Tibial nerve (tissue), 4 donors: ENCODE measurements at places on chromosomes 13 and 19. TPM values are rescaled to one million over a fixed set of nuclear protein-coding genes. Genes with fewer than 3 reads are reported as not detected.

DNA sequence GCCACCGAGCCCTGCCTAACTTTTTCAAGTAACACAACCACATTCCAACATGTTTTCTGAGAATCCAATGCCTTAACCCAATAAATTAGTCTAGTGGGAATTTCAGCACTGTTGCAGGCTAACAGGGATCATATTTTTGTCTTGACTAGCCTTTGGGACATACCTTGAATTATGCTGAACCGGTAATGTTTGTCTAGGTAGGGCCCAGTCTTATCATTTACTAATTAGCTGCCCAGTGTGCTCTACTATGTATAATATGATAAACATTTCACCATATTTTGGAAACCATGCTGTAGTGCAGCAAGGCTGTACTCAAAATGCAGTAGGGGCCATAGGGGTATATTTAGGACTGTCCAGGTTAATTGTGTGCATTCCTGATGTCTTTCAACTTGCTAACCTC, 3.3 kb upstream of the PDS5B start:
- DNase-seq, result no peak

DNA sequence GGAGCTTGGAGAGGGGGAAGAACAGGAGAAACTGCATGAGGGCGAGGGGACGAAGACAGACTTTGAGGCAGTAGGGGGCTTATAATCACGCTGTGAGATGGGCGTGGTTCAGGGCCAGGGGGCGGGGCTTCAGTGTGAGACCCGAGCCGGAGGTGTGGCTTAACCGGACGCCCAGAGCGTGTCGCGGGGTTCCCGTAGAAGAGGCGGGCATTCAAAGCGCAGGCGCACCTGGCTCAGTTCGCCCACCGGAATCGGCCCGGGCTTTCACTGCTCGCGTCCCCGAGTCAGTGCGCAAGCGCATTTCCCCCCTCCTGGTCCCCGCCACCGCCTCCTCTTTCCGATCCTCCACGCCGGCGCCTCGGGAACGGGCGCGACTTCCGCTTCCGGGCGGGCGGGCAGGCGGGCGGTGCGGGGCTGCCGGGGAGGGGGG, 225 bp upstream of the ZNF865 start:
- peak; percentile 90 for DNase-seq

GRCh38 chr19:49712397-49712859, 21.5 kb downstream of the CPT1C start:
- peak; percentile 14 for DNase-seq

GRCh38 chr19:4015705-4016402, 8.3 kb downstream of the PIAS4 start:
- no peak for DNase-seq

DNA sequence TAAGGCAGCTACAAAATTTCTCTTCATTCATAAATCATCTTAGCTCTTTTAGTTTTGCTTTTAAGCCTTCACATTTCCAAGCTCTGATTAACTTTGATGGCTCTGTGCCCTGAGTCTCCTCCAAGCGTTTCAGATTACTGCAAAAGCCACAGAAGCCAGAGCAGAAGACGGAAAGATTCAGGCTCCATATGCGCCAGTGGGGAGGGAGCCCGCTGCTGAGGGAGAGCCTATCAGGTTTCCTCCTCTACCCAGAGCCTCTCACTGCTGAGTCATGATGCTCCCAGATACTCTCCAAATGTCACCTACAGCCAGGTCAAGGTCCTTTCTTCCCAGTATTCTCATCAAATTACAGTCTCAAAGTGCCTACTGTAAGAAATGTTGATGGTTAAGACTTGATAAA, 193.6 kb downstream of the RAP2A start:
- DNase-seq, result no peak

- DNase-seq, result peak; percentile 55
Measured at GRCh38 chr19:36331353-36332228, 47.4 kb downstream of the ZFP14 start.

- no peak for DNase-seq
Measured at GRCh38 chr19:33064458-33064791, 263 bp downstream of the RHPN2 start.

GRCh38 chr13:45142440-45143345, 22.4 kb downstream of the GTF2F2 start:
- no peak for DNase-seq

DNA sequence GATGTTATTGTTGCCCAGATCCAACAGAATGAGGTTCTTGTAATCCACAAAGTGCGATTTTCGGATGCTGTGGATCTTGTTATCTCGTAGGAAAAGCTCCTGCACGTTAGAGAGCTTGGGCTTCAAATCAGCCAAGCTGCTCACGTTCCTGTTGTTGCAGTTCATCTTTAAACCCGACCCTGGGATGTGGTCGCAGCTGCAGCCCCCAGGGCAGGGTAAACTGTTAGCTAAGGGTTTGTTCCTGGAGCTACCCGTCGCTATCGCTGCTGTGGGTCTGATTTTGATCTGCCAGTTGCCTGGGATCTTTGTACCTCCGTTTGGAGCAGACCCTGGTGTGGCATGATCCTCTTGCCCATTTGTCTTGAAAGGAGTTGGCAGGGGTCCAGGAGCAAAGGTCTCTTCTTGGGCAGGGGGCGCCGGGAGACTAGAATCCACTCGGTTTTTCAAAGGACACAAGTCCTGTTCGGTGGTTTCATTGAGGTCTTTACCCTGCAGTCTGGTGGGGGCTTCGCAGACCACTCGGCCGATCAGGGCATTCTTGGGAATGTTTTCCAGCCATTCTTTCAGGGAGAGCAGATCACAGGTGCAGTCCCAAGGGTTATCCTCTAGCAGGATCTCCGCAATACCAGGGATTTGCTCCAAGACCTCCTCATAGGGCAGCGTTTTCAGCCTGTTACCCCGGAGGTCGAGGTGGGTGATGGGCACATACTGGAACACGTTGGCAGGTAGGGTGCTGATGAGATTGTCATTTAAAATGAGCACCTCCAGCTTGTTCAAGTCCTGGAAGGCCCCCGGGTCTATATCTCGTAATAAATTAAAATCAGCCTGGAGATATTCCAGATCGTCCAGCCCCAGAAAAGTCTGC, 1.8 kb downstream of the SLITRK1 start:
- no peak for DNase-seq

DNA sequence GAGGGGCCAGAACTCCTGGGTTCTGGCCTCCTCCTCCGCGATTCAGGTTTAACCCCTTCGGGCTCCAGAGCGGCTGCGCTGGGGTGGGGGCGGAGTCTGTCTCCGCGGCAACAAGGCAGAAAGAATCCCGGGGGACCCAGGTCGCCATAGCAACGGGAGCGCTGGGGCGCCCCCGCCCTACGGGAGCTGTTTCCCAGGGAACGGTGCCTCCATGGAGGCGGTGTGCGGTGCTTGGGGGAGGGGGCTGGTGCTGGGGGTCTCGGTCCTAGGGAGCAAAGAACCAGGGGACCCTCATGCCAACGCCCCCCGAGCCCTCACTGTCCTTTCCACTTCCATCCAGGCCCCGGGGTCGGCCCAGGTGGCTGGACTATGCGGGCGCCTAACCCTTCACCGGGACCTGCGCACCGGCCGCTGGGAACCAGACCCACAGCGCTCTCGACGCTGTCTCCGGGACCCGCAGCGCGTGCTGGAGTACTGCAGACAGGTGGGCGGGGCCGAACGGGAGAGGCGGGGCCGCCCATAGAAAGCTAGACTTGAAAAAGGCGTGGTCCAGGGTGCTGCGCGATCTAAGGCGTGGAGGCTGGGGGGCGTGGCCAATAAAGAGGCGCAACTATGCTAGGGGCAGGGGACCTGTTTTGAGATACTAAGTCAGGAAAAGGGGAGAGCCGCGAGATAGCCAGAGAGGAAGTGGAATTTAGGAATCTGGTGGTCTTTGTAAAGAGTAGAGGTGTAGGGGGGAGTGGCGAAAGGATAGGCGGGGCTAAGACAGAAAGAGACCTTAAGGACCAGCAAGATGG, 1.2 kb downstream of the APLP1 start:
- DNase-seq, result no peak

DNA sequence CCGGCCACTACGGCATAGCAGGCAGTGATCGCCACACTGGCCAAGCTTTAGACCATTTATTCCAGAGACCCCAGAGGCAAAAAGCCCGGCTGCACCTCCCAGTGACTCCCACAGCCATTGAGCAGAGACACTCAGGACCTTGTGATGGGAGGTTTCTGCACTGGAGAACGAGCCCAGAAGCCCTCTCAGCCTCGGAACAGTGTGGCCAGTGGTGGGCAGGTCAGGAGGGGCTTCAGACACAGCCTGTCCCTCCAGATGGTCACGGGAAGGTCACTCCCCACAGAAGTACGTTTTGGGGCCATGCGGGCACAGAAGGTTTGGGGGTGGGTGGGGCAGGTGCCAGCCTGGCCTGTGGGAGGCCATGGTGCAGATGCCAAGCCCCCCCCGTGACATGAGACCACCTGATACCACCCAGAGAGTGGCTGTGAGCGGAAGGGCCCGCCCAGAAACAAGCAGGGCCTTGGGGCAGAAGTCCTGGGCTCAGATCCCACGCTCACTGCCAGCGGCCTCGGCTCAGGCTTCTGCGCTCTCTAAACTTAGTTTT, 599 bp upstream of the F10 start:
- DNase-seq, result no peak

DNA sequence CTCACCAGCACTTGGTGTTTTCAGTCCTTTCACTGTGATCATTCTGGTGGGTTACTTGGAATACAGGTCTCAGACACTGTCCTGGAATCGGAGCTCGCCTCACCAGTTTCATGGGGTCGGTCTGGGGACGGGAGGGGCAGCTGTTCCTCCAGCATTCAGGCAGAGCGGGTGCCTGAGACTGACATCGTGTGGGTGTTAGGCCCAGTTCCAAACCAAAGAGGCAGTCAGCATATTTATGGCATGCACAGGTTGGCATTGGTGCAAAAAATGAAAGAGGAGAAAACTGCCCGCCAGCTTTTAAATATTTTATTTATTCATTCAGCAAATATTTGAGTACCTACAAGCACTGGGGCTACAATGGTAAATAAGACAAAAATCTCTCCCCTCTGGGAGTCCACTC, 20.1 kb downstream of the PLEKHF1 start:
- DNase-seq, result no peak

DNA sequence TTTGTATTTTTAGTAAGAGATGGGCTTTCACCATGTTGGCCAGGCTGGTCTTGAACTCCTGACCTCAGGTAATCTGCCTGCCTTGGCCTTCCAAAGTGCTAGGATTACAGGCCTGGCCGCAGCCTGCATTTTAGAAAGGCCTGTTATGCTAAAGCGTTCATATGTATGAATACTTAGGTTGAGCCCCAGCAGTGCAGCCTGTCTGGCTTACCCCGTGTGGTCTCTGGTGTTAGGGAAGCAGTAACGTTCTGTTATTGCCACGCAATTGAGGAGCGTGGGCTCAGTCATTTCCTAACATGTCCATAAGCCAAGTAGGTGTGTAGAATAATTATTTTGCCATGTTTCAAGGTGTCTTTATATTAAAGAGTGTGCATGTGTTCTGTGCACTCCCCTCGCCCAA, 14.3 kb downstream of the HNRNPM start:
- no peak for DNase-seq

- no peak for DNase-seq
Measured at GRCh38 chr13:19795956-19796355, 13.2 kb upstream of the PSPC1 start.

- no peak for DNase-seq
Measured at GRCh38 chr13:106867249-106867648, 299.3 kb upstream of the ARGLU1 start.

- DNase-seq, result no peak
Measured at GRCh38 chr13:52096748-52097147, 32.1 kb downstream of the NEK5 start.

GRCh38 chr13:23288995-23289394, 108.2 kb downstream of the SGCG start:
- no peak for DNase-seq

GRCh38 chr19:4057931-4058692, 8.6 kb downstream of the ZBTB7A start:
- DNase-seq, result peak; percentile 80

- peak; percentile 83 for DNase-seq
Measured at GRCh38 chr19:13053761-13054625, 48.7 kb downstream of the LYL1 start.

GRCh38 chr19:41430922-41431321, 3.7 kb upstream of the B3GNT8 start:
- no peak for DNase-seq

GRCh38 chr19:6022570-6023064, 44.7 kb upstream of the RANBP3 start:
- no peak for DNase-seq

DNA sequence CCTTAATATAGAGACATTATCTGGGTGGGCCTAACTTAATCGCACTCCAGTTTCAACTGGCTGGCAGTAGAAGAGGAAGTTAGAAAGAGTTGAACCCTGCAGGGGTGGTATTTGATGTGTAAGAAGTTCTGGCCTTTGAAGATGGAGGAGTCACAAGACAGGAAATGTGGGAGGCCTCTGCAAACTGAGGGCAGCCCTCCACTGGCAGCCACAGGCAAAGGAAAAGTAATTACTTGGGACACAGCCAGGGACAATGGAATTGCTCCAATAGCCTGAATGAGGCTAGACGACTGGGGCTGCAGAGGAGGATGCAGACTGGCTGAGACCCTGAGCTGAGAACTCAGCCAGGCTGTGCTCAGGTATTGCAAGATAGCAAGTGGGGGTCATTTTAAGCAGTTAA, 703.3 kb upstream of the ARGLU1 start:
- no peak for DNase-seq

DNA sequence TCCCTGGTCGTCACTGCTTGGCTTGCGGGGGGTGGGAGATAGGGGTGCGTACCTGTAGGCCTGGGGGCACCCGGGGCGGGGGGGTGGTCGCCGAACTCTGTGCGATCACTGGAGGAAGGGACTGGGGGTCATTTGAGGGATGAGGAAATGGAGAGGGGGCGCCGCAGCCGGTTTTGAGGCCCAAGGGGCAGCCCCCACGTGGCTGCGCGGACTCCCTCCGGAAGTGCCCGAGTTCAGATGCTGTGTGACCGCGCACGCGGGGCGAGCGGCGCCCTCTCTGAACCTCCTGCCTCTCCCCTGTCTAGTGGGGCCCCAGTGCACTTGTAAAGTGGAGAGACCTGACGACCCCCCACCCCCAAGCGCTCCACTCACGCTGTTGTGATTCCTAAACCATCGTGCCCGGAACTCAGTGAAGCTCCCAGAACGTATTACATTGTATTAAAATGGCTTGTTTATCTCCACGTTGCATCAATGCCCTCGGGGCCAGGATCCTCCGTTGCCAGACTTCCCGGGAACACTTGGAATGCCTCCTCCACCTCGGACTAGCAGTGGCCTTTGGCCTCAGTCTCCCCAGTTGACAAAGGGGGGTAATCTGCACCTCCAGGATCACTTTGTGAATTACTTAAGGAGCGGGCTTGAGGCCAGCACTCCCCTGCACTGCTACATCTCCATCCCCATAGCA, 3.0 kb upstream of the NANOS3 start:
- no peak for DNase-seq

DNA sequence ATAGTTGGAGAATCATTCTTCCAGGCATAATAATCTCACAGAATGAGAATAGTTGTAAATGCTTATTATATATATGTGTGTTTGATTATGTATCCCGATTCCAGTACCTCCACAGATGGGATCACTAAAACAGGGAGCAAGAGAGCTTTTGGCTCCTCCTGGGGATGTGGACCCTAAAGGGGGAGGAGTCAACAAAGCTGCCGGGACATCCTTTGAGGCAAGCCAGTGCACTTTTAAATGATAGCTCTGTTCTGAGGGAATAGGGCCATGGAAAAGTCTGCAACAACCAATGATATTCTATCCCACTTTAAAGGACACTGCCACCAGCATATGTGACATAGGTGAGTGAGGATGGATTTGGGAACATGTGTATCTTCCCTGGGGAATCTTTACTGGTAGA, 40.8 kb downstream of the SLITRK5 start:
- no peak for DNase-seq

Gene SIAH3
- not detected for total RNA-seq

Gene SERP2
- total RNA-seq, result 20.5 TPM

Gene POU4F1
- total RNA-seq, result not detected

Gene UQCRFS1
- 20.1 TPM for total RNA-seq

Gene TEX26
- not detected for total RNA-seq

Gene SIGLEC14
- total RNA-seq, result not detected

Gene PODNL1
- total RNA-seq, result 20.7 TPM
